ENCODE measurements at places on chromosomes 3 and 15.

- peak; percentile 89 for DNase-seq
These were observed at the start of gene PPP2R3A for GRCh38 chr3:135965506-135966270. PPP2R3A (plus strand) TSS chr3:135965728; CDS start chr3:136001499, 35,771 bp downstream.

- no peak for DNase-seq
These were observed 519.8 kb upstream of the MDFIC2 start for GRCh38 chr3:70832089-70832833.

DNA sequence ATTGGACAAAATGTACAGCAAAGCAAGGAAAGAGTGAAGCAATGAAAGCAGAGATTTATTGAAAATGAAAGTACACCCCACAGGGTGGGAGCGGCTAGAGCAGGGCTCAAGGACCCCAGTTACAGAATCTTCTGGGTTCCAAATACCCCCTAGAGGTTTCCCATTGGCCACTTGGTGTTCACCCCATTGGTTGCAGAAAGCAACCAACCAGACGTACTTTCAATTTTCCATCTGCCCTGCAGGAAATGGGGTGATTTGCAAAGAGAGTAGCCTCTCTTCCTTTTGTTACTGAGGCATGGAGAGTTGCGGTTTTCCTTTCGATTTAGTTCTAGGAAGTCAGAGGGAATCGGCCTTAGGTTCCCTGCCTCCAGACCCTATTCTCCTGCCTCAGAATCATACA lies 2.4 kb downstream of the PML start:
- peak; percentile 38 for DNase-seq

DNA sequence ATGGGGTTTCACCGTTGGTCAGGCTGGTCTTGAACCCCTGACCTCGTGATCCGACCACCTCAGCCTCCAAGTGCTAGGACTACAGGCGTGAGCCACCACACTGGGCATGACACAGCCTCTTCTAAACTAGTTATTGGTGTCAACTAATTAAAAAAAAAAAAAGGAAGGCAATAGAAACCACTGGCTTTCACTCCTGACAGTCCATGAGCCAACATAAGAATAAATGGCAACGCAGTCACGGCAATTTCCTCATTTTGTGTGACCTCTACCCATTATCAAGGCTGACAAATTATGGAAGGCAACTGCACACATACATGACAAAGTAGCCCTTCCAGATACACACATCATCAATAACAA lies 5.9 kb downstream of the ARHGEF3 start:
- no peak for DNase-seq

DNA sequence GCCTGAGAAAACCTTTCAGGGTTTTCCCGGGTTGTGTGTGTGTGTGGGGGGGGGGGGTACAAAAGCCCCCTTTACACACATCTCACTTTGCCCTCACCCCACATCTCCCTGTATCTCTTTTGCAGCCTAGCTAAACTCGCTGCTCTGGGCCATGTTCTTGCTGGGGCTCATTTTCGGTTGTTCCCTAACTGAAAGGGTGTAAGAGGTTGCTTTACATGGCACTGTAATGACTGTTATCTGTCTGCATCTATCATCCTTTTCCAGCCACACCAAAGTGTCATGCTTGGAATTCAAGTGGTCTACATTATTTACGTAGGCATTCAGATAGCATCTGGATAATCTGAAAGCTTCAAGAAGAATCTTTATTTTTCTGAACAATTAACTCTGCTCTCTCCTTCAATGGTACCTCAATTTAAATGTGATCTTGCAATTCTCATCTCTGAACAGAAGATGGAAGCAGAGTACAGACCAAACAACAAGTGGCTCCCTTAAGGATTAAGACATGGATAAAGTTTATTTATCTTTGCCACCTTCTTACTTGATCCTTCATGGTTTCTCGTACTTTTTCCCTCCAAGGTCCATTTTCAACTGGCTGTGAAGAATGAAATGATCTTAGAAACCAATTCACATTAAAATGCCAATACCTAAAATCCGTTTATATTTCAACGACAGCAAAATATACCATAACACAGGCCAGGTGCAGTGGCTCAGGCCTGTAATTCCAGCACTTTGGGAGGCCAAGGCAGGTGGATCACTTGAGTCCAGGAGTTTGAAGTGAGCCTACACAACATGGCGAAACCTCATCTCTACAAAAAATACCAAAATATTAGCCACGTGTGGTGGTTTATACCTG lies 34.9 kb downstream of the DCLK3 start:
- DNase-seq: peak; percentile 33

DNA sequence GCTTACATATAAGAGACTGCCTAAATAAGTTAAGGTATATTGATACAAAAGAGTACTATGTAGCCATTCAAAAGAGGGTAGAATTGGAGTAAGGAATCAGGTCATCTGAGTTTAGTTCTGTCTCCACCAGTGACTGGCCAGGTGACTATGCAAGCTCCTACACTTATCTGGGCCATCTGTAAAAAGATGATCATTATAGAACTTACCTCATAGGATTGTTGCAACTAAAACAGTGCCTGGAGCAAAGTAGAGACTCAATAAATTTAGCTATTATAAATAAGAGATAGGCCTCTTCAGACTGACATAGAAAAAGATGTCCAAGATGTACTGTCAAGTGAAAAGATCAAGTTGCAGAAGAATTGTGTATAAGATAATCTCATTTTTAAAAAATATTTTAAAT lies 1.7 kb upstream of the ATP8B4 start:
- no peak for DNase-seq

- no peak for DNase-seq
These were observed 33.9 kb downstream of the PIK3CA start for GRCh38 chr3:179181993-179182551.

- DNase-seq: no peak
These were observed 48.0 kb upstream of the LDHAL6B start for GRCh38 chr15:59158701-59159034.

DNA sequence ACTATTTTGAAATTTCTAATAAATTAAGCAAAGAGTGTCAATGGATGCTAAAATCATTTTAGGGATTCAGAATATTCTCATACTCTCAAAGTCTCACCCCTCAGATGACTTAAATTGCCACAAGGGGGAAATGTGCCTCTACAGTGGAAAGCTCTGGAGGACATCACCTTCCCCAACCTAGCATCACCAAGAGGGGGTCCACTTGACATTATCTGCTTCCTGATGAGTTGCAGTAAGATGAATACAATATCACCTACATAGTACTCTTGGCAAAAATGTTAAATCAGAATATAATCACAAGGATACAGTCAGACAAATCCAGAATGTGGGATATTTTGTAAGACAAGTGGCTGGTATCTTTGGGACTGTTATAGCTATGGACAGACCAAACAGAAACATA lies 290.1 kb downstream of the MFSD1 start:
- no peak for DNase-seq

DNA sequence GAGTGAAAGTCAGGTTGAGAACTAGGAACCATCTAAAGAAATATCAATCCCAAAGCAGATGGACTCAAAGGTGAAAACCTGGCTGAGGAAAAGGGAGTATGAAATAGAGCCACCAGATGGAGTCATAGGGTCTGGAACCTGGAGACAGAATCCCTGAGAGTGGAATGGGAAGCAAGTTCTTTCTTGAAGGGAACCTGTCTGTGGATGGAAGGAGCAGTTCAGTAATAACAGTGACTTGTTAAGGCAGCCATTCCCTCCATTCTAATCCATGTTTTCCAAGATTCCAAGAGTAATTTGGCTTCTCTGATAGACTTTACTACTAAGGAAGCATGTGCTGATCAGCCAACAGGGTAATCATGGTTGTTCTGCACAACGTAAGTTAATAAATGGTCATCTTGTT lies 22.5 kb upstream of the AQP9 start:
- DNase-seq: no peak

DNA sequence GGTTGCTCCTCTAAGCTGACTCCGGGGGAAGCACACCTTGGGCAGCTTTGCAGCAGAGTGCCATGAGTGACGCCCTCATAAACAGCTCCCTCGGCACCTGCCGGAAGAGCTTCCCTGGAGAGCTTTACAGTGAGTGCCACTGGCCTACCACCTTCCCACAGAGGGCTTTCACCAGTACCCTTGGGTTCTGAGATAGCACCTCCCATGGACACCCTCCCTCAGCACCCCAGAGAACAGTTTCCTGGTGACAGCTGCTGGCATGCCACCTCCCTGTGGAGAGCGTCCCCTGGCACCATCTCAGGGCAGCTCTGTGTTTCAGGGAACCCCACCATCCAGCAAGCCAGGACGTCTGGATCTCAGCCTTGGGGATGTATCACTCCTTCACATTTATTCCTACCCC lies 49.1 kb downstream of the RUBCN start:
- no peak for DNase-seq

GRCh38 chr15:83869341-83869740 lies 215.4 kb downstream of the ADAMTSL3 start:
- DNase-seq: peak; percentile 26

- DNase-seq: no peak
These were observed 342.0 kb upstream of the NR2F2 start for GRCh38 chr15:95988574-95988887.

DNA sequence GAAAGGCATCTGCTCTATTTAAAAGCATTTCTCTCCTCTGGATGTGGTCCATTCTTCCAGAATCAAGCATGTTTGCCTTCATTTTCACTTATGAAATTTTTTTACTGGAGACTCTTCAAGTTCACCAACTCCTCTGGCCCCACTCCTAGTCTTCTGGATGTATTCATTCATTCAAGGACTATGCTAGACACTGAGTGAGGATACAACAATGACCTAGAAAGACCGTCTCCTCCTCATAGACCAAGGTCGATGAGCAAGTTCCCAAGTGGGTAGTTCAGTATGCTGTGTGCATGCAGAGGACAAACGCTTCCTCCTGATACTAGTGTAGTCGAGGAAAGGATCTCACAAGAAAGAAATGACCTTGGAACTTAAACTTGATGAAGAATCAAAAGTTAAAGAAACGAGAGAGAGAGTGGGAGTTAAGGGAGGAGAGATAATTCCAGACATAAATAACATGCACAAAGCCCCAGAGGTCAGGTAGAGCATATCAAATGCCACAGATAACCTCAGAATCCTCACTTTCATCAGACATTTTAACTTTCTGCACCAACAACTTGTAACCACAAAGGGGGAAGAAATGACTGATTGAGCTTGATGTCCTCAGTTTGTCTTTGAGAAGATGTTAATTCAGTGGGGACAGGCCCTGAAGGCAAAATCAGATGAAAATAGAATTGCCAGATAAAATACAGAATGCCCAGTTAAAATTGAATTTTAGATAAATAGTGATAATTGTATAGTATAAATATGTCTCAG lies 149.4 kb downstream of the IMPG2 start:
- no peak for DNase-seq

DNA sequence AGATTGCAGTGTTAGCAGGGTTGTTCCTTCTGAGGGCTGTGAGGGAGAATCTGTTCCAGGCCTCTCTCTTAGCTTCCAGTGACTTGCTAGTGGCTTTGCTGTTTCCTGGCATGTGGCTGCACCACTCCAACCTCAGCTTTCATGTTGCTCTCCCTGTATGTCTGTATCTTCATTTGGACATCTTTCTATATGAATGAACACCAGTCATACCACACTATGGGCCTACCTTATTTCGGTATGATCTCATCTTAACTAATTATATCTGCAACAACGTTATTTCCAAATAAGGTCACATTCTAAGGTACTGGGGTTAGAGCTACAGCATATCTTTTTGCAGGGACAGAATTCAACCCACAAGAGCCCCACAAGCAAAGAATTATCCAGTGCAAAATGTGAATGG lies 356.7 kb upstream of the UMPS start:
- DNase-seq: no peak

DNA sequence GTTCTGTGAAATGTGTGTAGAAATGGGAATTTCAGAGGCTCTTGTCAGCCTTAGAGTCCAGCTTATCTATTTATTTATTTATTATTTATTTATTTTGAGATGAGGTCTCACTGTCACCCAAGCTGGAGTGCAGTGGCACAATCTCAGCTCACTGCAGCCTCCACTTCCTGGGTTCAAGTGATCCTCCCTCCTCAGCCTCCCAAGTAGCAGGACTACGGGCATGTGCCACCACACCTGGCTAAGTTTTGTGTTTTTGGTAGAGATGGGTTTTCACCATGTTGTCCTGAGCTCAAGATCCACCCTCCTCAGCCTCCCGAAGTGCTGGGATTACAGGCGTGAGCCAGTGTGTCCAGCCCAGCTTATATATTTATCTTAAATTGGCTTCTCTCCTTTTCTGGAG lies 11.5 kb downstream of the CNOT10 start:
- DNase-seq: no peak

- DNase-seq: no peak
These were observed 961.0 kb upstream of the CFAP20DC start for GRCh38 chr3:60010781-60011180.

DNA sequence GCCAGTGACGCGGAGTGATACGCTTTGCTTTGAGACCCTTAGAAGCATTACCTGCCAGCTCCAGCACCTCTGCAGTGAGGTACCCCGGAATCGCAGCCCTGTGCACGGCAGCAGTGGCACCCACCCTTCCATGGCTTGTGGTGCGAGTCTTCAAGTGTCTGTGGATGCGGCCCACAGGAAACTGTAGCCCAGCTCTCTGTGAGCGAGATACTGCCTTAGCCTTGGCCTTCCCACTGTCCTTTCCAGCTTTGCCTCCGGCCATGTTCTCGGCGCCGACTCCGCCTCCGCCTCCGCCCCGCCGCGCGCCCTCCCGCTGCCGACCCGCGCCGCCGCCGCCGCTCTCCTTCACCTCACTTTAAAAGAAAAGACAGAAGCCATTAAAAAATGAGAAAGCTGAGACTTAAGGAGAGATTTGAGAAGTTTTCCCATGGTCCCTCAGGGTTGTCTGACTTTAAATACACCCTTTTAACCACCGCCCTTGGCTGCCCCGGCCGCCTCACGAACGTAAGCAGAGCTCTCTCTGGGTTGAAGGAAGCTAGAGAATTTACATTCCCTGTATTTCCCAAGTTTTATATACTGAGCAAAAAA lies 78.5 kb upstream of the FAM174B start:
- peak; percentile 39 for DNase-seq

DNA sequence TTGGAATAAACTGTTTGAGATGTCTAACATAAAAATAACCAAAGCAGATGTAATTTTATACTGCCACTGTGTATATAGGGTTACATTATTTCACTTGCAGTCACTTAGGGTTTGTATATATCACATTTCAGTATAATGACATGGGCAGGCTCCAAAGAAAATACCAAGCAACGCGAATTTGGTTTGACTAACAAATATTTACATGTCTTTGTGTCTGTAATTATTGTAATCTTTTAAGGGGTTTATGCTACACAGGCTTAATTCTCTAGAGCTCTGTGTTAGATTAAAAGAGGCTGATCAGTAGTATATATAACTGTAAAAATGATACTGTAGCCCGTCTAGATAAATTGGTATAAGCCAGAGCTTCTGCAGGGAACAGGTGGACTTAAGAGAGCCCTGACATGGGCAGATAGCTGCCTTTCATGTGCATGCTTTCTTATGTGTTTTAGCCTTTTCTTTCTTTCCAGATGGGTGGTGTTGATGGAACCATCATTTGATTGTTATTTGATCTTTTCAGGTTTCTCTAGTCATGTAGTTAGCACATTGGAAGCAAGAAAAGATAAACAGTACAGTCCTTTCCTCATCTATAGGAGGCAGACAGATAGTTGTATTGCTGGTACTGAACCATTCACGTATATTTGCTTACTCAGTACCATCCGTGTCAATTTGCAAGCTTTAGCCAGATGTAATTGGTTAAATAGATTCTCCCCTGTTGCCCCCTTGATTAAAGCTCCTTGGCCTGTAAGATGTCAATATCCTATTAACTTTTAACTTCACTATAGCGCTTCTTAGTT lies 86.1 kb downstream of the GALK2 start:
- no peak for DNase-seq

Measured in globus pallidus (tissue), 1 donor.